ENCODE measurements at places on chromosomes 16 and 17. TPM values are rescaled to one million over a fixed set of nuclear protein-coding genes. Genes with fewer than 3 reads are reported as not detected.

CLEC18B gene
- 118 TPM for polyA plus RNA-seq

GAST gene
- polyA plus RNA-seq, result not detected

GRB2 gene
- polyA plus RNA-seq, result 96.8 TPM

BAIAP3 gene
- 8.0 TPM for polyA plus RNA-seq

ACSM5 gene
- 0.42 TPM for polyA plus RNA-seq

DNASE1 gene
- 24.6 TPM for polyA plus RNA-seq

RGS11 gene
- 0.76 TPM for polyA plus RNA-seq

NGFR gene
- 6.0 TPM for polyA plus RNA-seq

SLC52A1 gene
- polyA plus RNA-seq, result 0.05 TPM

KRT28 gene
- polyA plus RNA-seq, result not detected

NT5M gene
- polyA plus RNA-seq, result 3.7 TPM

MYH8 gene
- 0.31 TPM for polyA plus RNA-seq

TMEM238L gene
- 9.4 TPM for polyA plus RNA-seq

UTS2R gene
- 1.2 TPM for polyA plus RNA-seq

FBXO39 gene
- 0.20 TPM for polyA plus RNA-seq

SCGB1C2 gene
- not detected for polyA plus RNA-seq

B4GALNT2 gene
- 1.7 TPM for polyA plus RNA-seq

PNMT gene
- 1.9 TPM for polyA plus RNA-seq

HEATR9 gene
- polyA plus RNA-seq, result not detected

EXOC3L1 gene
- 5.1 TPM for polyA plus RNA-seq

PYDC1 gene
- not detected for polyA plus RNA-seq

WWOX gene
- 42.7 TPM for polyA plus RNA-seq

ZNF668 gene
- polyA plus RNA-seq, result 9.0 TPM

- DNase-seq, result no peak
These were observed 144.3 kb upstream of the MYOCD start for GRCh38 chr17:12521416-12521815.

- DNase-seq, result no peak
These were observed 1.1 kb upstream of the STUB1 start for GRCh38 chr16:678858-679813.

GRCh38 chr17:82639628-82640027 is 8.6 kb downstream of the WDR45B start:
- DNase-seq, result no peak

DNA sequence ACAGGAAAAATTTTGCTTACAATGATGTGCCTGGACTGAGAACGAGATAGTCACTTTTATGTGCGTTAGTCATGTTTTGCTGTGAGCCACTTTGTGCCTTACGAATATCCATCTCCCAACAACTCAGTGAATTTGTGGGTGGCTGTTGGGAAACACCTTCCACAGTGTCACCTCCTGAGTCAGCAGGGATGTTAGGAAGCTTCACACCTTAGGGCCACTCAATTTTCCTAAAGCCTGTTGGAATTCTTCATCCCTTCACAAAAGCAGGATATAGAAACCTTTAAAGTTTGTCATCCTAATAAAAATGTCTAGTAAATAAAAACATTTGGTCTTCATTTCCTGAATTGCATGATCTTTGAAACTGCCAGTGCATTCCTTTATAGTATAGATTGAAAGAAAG is 4.3 kb upstream of the KRTAP3-1 start:
- no peak for DNase-seq

GRCh38 chr17:28071179-28071578 is 28.7 kb downstream of the NLK start:
- no peak for DNase-seq

DNA sequence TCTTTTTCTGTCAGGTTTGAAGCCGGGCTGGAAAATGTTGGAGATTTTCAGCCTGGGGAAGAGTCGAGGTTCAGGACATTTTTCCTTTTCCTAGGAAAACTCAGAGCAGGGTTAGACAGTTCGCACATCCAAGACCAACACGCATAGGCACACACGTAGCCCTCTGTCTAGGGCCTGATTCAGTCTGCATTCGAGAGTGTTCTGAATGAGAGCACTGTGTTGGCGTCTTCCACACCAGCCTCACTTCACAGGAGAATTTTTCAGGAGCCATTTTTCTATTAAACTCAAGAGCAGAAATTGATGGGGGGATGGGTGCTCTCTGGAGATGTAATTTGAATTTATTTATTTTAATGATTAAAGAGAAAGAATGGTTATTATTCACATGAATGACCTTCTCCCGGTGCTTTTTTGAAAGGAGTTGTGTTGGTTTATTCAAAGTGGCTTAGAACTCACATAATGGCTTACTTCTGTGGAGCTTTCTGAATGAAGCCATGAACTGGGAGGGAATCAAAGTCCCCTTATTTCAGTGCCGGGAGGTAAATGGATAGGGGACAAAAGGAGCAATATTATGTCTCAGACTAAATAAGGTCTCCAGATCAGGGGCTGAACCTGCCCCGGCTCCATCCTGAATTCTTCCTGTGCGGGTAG is 194.3 kb downstream of the CCDC182 start:
- no peak for DNase-seq

GRCh38 chr17:34246881-34247280 is 8.2 kb upstream of the CCL2 start:
- DNase-seq, result no peak

GRCh38 chr17:31738488-31738887 is 120.6 kb downstream of the COPRS start:
- no peak for DNase-seq

- DNase-seq, result no peak
These were observed 6.7 kb downstream of the GIP start for GRCh38 chr17:48961516-48962233.

DNA sequence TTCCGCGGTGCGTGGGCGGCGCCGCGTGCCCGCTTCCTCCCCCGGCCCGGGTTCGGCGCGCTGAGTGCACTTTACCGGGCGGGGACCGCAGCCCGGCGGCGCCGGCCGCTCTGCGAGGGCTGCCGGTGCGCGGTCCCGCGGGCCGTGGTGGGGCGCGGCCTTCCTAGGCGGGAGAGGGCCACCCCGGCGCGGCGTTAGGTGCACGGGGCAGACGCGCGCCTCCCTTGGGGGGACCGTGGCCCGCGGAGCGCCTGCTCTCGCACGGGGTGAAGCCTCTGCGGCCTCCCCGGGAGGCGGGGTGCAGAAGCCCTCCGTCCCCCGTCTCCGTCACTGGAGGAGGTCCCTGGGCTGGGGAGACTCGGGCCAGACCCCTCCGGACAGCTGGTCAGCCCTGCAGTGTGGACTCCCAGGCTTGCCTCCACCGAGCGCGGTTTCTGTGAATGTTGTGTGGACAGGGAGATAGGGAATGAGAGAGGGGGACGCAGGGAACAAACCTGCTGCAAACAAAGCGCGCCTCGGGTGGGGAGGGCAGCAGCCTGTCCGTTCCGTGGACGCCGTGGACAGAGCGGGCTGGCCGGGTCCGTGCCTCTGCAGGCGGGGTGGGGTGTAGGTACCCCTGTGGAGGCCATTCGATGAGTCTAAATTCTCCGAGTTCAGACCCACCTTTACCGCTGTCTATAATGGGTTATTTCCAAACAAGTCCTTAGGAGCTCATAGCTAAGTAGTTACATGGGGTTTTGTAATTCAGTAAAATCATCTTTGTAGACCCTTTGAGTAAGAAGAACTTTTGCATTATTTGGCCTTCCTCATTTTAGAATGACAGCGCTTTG is 721 bp downstream of the TBCD start:
- no peak for DNase-seq

GRCh38 chr17:16459855-16460550 is 32.0 kb downstream of the LRRC75A start:
- no peak for DNase-seq

- DNase-seq, result no peak
These were observed 2.3 kb downstream of the GP1BA start for GRCh38 chr17:4934173-4934979.

DNA sequence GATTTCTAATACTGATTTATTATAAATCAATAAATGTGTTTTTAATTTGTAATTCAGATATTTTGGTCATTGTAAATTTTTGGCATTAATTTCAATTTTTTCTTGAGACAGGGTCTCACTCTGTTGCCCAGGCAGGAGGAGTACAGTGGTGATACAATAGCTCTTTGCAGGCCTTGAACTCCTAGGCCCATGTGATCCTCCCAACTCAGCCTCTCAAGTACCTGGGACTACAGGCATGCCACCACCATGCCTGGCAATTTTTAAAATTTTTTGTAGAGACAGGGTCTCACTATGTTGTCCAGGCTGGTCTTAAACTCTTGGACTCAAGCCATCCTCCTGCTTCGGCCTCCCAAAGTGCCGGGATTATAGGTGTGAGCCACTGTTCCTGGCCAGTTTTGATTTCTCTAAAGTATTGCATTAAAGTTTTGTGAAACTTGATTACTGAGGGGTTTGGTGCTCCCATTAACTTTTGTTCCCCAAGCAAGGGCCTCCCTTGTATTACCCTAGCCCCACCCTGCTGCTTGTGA is 5.2 kb upstream of the TFAP4 start:
- DNase-seq, result no peak

DNA sequence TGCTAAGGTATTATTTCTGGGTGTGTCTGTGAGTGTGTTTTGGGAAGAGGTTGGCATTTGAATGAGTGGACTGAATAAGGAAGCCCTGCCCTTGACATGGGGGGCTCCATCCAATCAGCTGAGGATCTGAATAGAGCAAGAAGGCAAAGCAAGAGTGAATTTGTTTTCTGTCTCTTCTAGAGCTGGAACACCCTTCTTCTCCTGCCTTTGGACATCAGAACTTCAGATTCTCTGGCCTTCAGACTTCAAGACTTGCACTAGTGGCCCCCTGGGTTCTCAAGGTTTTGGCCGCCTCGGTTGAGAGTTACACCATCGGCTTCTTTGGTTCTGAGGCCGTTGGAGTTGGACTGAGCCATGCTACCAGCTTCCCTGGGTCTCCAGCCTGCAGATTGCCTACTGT is 448.6 kb downstream of the SHISA9 start:
- DNase-seq, result no peak

- no peak for DNase-seq
These were observed 58.6 kb downstream of the MMD start for GRCh38 chr17:55363033-55363432.

GRCh38 chr16:2967211-2967631 is 1.9 kb upstream of the PAQR4 start:
- DNase-seq, result no peak

- DNase-seq, result peak; percentile 92
These were observed 593 bp upstream of the HEXIM1 start for GRCh38 chr17:45147581-45148182.

- no peak for DNase-seq
These were observed 3.5 kb downstream of the IRX3 start for GRCh38 chr16:54282928-54283724.

GRCh38 chr16:70778901-70779309 is 22.1 kb downstream of the VAC14 start:
- peak; percentile 73 for DNase-seq

DNA sequence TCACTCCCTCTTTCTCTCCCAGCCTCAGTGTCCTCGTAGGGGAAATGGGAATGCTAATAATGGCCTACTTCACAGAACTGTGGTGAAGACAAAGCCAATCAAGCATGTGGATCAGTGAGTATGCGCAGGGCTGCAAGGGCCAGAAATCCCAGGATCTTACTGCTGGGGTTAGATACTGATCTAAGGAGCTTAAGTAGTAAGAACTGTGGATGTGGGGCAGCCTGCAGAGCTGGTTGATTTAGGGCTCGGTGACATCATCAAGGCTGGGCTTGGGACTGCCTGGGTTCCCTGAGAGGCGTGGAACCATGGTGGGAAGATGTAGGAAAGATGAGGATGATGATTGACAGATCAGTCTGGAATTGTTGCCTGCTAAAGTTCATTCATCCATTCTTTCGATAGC is 25.6 kb downstream of the GOSR2 start:
- DNase-seq, result no peak

- no peak for DNase-seq
These were observed 18.4 kb downstream of the FOXJ1 start for GRCh38 chr17:76122431-76123190.

GRCh38 chr16:50403491-50403890 is 34.7 kb upstream of the BRD7 start:
- DNase-seq, result no peak

GRCh38 chr17:7440113-7440833 is 961 bp downstream of the FGF11 start:
- DNase-seq, result no peak

DNA sequence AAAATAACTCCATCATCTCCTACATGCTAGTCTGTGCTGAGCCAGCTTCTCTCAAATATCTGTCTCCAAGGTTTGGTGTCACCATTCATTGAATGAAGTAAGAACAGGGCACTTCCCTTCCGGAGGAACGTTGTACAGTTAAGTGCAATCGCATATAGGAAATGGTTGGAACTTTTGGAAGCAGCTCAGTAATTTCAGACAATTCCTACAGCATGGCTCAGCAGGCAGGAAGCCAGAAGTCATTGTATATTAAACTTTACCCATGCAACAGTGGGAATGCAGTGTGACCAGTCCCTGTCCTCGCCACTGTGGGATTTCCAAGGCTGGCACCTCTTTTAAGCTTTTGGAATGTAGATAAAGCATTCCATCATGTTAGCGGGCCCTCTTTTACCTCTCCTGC is 51.1 kb upstream of the MYH2 start:
- DNase-seq, result no peak

GRCh38 chr16:68236137-68236825 is 354 bp upstream of the ESRP2 start:
- no peak for DNase-seq

DNA sequence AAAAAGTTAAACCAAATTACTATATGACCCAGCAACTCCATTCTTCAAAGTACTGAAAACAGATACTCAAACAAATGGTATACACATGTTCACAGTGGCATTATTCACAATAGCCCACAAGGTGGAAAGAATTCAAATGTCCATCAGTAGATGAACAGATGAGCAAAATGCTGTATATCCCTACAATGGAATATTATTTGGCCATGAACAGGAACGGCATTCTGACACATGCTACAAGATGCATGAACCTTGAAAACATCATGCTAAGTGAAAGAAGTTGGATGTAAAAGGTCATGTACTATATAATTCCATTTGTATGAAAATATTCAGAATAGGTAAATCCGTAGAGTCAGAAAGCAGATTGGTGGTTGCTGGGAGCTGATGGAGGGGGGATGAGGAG is 73.5 kb upstream of the XYLT1 start:
- no peak for DNase-seq

DNA sequence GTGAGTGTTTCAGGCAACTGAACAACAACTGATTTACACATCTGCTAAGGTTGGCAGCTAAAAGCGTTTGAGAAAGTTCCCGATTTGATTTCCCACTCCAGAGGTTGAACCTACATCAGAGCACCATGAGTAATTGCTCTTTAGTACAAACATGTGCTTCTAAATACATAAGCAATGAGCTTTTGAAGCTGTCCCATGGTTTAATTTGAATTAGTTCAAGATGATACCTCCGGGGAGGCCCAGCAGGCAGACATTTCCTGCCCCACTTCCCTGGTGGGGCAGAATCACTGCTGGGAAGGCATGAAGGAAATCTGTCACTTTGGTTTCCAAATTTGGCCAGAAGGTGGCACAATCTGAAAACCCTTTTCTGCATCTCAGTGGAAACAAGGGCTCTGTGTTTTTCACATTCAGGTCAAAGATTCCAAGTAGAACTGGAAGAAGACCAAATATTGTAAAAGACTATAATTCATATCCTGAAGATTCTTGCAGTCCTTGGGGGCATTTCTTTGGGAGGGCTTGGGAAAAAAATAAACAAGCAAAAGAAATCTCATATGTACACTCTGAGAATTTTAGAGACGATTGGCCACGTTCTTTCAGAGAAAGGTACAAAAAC is 176.2 kb upstream of the FAM20A start:
- peak; percentile 59 for DNase-seq

GRCh38 chr16:53773150-53773846 is 69.3 kb downstream of the FTO start:
- peak; percentile 59 for DNase-seq

GRCh38 chr16:67992661-67993206 is 6.5 kb downstream of the DPEP2 start:
- DNase-seq, result no peak

- DNase-seq, result no peak
These were observed 386.2 kb downstream of the SNX29 start for GRCh38 chr16:12362482-12363458.
